Ammon's horn (tissue), 1 donor: ENCODE measurements at places on chromosomes 1 and 21.

DNA sequence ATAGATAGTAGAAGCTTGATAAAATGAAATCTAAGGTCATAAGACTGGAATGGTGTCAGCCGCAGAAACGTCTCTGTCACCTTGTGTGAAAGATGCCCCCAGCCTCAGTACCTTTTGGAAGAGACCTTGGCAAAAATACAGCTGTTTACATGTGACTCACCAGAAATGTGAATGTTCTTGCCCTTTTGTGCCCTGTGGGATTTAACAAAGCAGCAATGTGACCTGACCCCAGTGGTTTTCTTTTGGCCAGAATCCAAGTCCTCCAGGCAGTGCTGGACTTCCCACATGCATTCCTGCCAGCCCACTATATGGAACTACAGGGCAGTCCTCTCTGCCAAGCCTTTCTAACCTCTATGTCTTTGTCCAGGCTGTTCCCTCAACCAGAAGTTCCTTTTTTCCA, 27.2 kb upstream of the LRRC8C start:
- no peak for DNase-seq

GRCh38 chr1:167681451-167682098, 40.2 kb upstream of the MPZL1 start:
- no peak for DNase-seq

DNA sequence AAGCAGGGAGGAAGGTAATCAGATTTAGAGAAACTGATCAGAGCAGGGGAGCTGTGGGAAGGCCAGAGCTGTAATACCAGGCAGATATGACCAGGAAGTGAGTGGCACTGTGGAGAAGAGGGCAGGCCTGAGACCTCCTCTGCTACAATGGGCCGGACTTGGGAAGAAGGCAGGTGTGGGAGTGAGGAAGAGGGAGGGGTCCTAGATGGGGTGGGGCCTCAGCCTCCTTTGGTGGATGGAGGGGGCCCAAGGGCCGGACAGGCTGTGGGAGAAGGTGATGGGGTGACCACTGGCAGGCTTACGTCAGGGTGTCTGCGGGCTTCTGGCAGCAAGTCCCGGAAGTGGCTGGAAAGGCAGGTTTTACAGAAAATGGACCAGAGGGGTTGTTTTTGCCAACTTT, 5.0 kb upstream of the HPCA start:
- no peak for DNase-seq

DNA sequence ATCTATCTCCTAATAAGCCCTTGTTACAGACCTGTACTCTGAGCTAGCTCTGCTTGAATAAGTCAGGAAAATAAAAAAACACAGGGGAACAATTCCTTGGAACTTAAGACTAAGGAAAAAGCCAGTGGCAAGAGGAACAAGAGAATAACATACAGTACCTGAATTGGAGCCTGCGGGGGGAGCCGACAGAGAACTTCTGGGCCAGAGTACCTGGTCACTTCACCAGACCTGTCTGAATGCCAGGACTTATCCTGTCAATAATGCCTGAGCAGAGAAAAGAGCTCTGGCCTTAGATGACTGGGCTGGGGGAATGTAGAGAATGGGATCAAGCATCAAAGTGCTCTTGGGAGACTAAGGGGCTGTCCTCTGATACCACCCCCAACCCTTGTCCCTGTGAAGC, 15.1 kb downstream of the PEA15 start:
- no peak for DNase-seq

GRCh38 chr1:206082831-206083695, 30.1 kb downstream of the RHEX start:
- no peak for DNase-seq

DNA sequence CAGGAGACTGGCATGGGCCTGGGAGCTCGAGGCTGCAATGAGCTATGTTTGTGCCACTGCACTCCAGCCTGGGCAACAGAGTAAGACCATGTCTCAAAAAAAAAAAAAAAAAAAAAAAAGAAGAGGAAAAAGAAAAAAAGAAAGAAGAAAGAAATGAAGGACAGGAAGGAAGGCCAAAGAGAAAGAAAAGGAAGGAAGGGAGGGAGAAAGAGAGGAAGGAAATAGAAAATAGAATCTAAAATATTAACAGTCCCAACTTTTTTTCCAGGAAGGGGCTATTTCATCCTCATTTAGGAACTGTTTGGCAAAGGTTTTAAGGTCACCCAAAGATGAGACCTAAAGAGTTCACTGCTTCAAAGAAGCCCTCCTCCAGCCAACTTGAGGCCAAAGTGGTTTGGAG, 2.5 kb downstream of the MUL1 start:
- DNase-seq, result no peak

GRCh38 chr1:47554082-47554481, 116.2 kb downstream of the FOXD2 start:
- no peak for DNase-seq
